Adipocyte (in vitro differentiated cells): ENCODE measurements at places on chromosomes 6 and 20.

GRCh38 chr6:81194374-81194773, 558.1 kb downstream of the TENT5A start:
- no peak for DNase-seq

DNA sequence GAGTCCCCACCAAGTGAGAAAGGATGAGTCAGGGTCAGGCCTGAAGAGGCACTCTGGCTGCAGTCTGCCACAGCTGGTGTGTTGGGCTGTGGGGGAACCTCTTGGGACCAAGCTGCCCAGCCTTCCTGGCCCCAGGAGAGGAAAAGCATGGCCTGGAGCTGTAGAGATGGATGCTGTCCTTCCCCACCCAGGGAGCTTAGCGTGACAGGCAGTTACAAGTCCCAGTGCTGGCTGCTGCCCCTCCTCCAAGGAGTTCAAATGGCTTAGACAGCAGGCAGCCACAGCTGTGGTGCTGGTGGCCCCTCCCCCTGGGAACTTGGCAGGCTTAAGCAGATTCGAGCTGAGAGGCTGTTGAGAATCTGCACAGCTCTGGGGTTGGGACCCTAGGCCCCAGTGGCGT, 253.2 kb downstream of the PLCB1 start:
- DNase-seq: no peak

DNA sequence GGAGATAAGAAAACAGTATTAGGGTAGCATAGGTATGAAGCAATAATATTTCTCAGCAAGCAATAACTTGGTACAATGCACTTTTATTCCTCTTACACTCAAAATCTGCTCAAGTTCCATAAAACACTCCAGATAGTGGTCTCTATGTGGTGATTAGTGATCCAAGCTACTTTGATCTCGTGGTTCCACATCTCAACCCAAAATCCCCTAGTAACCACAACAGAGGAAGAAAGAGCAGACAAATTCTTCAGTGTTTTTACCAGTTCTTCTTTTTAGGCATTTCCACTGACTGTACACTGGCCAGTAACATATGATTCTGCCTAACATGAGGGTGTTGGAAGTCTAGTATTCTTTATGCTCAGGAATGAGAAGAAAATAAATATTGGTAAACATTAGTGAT, 309.0 kb upstream of the PTCHD4 start:
- DNase-seq: no peak

DNA sequence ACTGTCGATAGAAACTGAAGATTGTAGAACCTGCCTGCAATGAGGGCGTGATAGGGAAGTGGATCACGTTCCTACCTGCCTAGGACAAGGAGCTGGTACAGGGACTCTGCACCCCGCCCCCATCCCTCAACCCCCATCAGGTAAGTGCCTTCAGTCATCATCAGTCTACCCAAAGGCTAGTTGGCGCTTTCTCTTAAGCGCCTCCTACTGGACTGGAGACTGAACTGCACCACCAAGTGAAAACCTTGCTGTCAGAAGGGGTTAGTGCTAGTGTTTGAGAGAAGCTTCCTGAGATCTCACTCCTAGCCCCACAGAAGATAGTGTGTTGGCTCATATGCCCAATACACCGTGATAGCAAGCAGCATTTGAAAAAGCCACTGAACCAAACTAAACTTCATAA, 706.5 kb upstream of the MAN1A1 start:
- DNase-seq: no peak

DNA sequence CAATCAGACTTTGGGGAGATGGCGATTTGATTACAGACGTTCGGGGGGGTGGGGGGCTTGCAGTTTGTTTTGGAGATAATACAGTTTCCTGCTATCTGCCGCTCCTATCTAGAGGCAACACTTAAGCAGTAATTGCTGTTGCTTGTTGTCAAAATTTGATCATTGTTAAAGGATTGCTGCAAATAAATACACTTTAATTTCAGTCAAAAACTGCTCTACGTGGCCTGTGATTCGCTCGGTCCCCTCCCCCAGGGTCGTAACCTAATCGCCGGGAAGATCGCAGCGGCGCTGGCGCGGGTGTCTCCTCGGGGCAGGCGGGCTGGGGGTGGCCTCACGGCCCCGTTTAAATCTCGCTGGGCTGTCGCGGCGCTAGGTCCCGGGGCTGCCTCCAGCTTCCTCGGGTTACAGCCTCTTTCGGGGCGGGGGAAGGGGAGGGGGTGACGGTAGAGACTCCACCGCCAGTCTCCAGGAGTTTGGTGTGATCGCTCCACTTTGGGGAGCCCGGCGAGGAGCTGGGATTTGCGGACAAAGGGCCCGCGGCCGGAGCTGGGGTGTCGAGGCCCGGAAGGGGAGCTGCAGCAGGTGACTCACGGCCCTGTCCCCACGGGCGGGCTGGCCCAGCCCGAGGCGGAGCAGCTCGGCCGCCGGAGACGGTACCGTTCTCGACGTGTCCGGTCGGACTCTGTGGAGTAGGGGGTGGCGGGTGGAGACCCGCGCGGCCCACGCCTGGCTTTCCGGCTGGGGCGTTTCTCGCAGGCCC, 4.2 kb downstream of the FOXC1 start:
- peak; percentile 53 for DNase-seq

- no peak for DNase-seq
Measured at GRCh38 chr6:9307786-9308185, 872.4 kb upstream of the SLC35B3 start.

DNA sequence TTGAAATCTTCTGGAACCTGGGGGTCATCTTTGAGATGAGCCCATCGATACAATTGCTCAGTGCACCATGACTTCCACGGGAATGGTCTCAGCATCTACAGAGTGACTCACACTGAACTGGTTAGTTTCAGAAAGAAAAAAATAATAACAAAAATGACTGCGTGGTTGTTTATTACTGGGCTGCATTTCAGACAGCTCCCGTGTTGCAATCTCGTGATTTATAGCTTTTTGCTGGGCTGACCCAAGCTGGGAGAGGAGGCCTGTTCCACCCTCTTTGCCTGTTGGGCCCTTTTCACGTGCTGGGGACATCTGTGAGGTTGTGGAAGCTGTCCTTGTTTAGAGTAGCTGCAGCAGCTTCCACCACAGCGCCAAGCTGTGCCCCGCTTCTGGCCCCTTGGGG, 225.5 kb downstream of the BMP7 start:
- peak; percentile 57 for DNase-seq

- DNase-seq: no peak
Measured at GRCh38 chr6:170134031-170134470, 156.8 kb downstream of the DLL1 start.

DNA sequence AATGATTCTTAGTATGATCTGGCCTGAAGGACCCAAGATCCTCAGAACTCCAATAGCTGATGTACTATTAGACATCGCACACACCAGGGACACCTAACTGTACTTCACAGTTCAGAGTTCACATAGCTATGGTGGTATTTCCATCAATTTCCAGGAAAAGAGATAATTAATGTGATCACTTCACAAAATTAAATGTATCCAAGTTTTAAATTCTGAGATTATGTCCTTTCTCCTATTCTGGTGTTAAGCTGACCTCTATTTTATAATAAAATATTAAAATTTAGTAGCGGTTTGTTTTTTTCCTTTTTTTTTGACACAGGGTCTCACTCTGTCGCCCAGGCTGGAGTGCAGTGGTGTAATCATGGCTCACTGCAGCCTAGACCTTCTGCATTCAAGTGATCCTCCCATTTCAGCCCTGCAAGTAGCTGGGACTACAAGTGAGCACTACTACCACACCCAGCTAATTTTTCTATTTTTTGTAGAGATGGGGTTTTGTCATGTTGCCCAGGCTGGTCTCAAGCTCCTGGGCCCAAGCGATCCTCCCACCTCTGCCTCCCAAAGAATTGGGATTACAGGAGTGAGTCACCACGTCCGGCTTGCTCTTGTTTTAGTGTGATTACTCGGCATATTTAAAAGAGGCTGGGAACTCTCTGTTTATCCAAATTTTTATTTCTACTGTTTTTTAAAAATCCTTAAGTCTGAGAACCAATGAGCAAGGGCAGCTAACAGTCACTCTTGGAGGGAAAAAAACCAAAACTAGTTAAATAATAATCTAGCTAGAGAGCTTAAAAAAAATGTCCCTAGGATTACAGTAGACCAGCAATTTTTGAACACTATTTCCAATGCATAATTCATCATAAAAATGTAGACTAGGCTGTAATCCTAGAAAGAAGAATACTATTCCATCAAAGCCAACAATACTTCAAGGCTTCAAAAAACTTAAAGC, 16.0 kb downstream of the KIF13A start:
- peak; percentile 70 for DNase-seq
